ENCODE measurements at places on chromosomes 2 and 18.

GRCh38 chr2:224769489-224769888, 53.3 kb upstream of the CCDC195 start:
- DNase-seq: no peak

DNA sequence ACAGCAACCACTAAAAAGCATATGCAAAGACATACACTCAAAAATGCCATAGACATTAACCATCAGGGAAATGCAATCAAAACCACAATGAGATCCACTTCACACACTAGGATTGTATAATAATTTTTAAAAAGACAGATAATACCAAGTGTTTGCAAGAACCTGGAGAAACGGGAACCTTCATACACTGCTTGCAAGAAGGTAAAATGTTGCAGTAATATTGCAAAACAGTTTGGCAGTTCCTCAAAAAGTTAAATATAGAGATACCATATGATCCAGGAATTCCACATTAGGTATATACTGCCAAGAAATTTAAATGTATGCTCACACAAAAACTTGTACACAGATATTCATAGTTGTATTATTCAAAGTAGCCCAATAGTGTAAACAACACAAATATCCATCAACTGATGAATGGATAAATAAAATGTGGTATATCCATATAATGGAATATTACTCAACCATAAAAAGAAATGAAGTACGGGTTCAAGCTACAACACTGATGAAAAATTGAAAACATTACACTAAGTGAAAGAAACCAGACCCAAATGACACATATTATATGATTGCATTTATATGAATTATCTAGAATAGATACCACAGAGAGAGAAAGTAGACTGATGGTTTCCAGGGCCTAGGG, 14.7 kb upstream of the CHMP3 start:
- no peak for DNase-seq

DNA sequence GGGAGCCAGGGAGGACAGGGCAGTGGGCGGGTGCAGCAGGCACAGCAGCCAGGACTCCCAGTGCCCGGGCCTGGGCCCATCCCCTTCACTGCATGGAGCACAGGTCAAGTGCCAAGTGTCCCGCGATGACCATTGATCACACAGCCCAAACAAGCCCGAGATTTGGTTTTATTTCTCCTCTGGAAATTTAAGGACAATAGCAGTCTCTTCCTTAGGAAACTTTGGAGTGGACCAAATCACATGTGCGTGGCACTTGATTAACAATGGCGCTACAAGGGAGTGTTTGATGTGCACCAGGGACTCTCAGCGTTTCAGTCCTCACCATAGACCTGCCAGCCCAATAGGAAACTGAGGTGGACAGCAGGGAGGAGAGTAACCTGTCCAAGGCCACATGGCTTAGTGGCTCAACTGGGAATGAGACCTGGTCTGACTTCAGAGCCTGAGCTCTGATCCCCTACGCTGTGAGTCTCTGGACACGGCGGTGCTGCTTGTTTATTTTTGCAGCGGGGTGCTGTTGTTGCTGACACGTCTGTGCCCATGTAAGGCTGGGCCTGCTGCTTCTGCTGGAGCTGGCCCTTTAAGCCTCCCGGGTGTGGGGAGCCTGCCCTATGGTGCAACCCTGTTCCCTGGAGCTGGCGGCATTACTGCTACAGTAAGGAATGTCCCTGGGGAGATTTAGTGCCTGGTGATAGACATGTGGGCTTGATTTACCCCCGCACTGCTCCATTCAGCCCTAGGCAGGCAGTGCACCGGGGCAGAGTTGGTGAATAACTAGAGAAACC, 194.2 kb downstream of the INHBB start:
- no peak for DNase-seq

- no peak for DNase-seq
Observed at GRCh38 chr2:176104316-176105077, 2.6 kb upstream of the HOXD11 start.

- DNase-seq: no peak
Observed at GRCh38 chr18:76167410-76167809, 327.6 kb downstream of the ZNF516 start.

GRCh38 chr2:68107475-68107874, 44.7 kb upstream of the C1D start:
- DNase-seq: no peak

DNA sequence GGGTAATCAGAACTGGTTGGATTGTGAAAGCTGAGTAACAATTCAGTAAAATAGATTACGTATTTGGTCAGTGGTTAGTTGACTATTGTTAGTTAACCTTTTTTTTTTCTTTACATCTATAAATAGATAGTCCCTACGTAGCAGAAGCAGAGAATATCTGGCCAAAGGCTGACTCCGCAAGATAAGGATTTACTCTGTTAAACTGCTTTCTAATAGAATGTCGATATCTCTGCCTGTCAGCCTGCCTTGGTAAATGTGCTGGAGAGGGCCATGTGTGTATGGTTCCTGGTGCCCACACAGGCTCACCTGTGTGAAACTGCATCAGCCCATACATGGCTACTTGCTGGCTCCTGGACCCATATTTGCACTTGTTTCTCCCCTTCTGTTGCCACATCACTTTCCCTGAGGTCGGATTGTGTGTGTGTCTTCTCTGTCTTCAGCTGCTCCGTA, 94.4 kb downstream of the CRIM1 start:
- no peak for DNase-seq

- no peak for DNase-seq
Observed at GRCh38 chr2:144401036-144401435, 118.9 kb downstream of the ZEB2 start.

GRCh38 chr18:34224423-34225217, at the start of gene NOL4:
NOL4 (minus strand) TSS chr18:34224913; CDS start chr18:34223253, 1,660 bp downstream.
- peak; percentile 52 for DNase-seq

- DNase-seq: no peak
Observed at GRCh38 chr2:102082571-102083392, 59.8 kb upstream of the IL1R1 start.

GRCh38 chr2:21220930-21221329, 97.2 kb downstream of the TDRD15 start:
- DNase-seq: no peak

DNA sequence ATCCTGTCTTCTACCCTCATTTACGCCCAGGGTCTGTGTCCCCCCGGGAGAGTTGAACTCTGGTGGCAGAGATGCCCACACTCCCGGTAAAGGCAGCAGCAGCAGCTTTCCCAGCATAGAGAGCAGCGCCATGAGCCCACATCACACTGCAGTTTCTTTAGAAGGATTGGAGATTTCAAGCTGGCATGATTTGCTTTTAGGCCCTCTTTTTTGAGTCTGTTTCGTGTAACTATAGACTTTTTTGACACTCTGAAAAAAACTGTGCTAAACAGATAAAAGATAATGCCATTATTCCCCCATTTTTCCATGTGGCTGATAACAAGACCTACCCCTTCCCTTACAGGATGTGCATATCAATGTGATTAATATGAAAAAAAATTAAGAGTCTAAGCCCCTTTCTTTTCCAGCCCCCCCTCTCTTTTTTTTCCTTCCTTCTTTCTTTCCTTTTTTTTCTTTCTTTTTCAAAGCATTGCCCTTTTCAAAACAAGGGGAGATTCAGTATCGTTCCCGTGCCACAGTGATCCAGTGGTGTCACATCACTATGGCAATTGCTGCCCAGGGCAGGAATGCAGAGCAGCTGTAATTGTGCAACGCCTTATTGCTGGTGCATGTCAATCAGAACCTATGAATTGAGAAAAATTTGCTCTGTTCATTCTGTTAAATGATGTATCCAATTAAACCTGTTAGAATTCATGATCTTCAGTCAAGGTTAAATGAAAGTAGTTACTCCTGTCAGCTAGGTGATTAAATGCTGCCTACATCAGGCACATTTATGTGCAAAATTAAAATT, 104.5 kb downstream of the CDCA7 start:
- no peak for DNase-seq

- no peak for DNase-seq
Observed at GRCh38 chr2:199105826-199106225, 351.9 kb downstream of the SATB2 start.

DNA sequence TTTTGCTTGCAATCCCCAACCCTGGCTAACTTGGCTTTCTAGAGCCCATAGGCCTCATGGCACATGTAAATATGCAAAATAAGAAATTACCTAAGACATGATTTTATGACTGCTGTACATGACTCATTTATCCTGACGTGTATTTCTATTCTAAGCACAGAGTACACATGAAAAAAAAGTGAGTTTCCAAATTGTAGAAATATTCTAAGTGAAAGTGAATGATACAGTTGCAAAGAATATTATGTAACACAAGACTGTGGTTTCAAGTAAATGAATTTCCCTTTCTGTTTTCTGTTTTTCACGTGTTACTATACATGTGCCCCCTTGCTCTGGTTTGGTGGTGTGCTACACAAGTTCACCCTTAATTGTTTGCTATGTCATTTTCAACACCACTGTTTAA, 162.4 kb downstream of the LRP1B start:
- no peak for DNase-seq

GRCh38 chr2:27735263-27735904, 36.1 kb upstream of the MRPL33 start:
- DNase-seq: no peak

DNA sequence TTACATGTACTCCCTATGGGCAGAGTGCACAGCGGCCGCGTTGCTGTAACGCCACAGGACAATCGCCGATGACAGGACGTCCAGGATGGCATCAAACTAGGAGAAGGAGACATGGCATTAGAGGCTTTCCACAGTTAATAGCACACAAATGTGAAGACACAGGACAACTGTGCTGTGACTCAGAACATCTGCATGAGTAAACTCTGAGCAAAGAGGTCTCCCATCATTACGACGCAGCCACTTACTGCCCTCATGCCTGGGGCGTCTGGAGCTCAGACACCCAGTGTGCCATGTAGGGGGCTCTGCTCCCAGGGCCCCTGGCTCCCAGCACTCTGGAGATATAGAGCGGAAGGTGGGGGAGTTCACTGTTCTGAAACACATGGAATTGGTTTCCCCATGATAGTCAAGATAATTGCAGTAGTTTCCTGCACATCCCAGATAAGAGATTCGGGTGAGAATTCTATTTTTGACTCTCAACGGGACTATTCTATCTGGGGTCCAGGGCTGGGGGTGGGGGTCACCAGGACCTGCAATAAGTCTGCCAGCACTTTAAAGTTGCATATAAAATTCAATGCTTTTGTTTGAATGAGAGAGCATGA, 168.1 kb downstream of the TMEM163 start:
- DNase-seq: no peak

GRCh38 chr2:6880200-6880733, 2.7 kb downstream of the RSAD2 start:
- no peak for DNase-seq

DNA sequence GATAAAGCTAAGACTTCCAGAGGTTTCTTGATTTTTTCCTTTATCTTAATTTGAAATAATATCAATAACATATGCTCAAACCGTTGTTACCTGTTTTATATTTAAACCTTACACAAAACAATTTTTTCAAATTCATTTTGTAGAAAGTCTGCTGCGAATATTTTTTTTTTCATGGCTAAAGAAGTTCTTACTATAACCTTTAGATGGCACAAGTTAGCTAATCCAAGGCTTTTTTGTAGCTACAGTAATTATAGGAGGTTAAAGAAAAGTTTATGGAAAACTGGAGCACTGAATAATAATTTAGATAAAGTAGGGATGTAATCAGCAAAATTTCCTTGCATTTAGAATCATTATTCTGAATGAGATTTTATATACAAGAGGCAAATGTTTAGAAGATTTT, 78.0 kb upstream of the PNPT1 start:
- peak; percentile 57 for DNase-seq

- DNase-seq: no peak
Observed at GRCh38 chr2:239159476-239159911, 241.3 kb downstream of the HDAC4 start.

GRCh38 chr2:142586693-142587580, 290.5 kb upstream of the KYNU start:
- DNase-seq: no peak

GRCh38 chr2:7052404-7052803, 135.2 kb downstream of the RNF144A start:
- no peak for DNase-seq

DNA sequence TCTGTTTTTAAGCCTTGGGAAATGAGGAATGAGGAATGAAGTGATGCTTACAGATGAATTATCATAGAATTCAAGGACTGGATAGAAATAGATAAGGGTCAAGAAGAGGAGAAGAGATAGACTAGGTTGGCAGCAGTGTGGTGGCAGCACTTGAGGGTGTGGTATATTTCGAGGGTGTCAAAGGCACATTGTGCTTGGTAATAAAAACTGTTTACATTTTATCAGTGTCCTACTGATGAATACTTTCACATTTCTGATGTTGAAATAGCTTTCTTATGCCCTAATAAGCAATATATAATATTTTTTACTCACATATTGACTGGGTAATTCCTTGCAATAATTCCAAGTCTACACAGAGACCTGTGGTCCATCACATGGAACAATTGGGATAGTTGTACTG, 3.4 kb downstream of the TFPI start:
- no peak for DNase-seq

DNA sequence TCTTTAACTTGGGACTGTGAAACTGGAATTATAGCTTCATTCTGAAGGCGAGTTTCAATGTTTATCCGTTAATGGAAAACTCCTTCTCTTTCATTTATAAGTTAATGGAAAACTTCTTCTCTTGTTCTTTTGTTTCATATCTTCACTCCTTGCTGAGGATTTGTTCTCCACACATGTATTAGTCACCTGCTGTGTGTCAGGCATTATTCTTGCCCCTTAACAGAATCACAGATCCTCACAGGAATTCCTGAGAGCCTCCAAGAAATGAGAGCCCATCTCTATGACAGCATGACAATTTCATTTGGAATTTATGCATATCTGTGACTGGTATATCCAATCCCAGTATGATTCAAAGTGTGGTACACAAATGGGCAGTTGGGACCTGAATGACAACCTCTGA, 545.8 kb downstream of the BCL11A start:
- no peak for DNase-seq

DNA sequence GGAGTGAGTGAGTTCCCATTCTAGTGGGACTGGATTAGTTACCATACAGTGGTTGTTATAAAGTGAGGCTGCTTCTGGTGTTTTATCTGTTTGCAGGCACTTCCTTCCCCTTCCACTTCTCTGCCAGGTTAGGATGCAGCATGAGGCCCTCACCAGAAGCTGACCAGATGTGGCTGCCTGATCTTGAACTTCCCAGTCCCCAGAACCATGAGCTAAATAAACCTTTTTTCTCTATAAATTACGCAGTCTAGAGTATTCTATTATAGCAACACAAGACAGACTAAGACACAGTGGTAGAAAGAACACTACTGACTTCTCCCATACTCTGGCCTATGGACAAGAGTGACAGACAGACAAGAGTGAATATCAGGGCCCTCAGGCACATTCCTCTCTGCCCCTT, 14.1 kb downstream of the LCT start:
- no peak for DNase-seq

DNA sequence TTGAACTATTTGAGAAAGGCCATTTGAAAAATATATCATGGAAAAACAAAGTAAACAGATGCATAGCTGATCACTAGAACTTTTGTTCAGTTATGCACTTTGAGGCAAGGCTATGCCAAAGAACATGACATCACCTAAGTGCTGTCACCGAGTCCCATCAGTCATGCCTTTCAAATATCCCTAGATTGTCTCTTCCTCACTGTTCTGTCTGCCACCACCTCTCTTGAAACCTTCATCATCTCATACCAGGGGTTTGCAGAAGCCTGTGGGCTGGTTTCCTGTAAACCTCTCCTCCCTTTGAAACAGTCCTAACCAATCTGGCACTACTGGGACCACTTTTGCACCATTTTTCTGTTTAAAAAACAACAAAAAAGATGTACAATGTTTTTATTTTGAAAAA, 12.3 kb upstream of the RAPH1 start:
- no peak for DNase-seq

Data from hippocampal formation (tissue), 2 donors.